ENCODE measurements at places on chromosomes 2 and 18. TPM values are rescaled to one million over a fixed set of nuclear protein-coding genes. Genes with fewer than 3 reads are reported as not detected.

- H3K27me3 ChIP-seq, result no peaks in the 10 kb centered on the region
- no peak for DNase-seq
- no peaks in the 10 kb centered on the region for H3K4me1 ChIP-seq
- H3K4me3 ChIP-seq, result no peak overlapping the region
- H3K27ac ChIP-seq, result no peak overlapping the region
Observed at GRCh38 chr2:66535574-66536289, 100.8 kb downstream of the MEIS1 start.

CDH2 gene
- total RNA-seq, result 0.55 TPM

RAB6C gene
- total RNA-seq, result not detected

GRCh38 chr2:24920098-24920808 lies at the start of gene ADCY3:
Gene ADCY3 (minus strand): TSS chr2:24920237. CDS start chr2:24918987, 1,250 bp downstream.
- no peaks in the 10 kb centered on the region for H3K36me3 ChIP-seq
- peak; percentile 63 for DNase-seq
- H3K27ac ChIP-seq, result peak within 1 kb of the TSS; percentile 61
- peaks cover 4% of the 10 kb centered on the region for H3K27me3 ChIP-seq
- H3K4me1 ChIP-seq, result peaks cover 31% of the 10 kb centered on the region
- peak within 1 kb of the TSS; percentile 96 for H3K4me3 ChIP-seq

DNA sequence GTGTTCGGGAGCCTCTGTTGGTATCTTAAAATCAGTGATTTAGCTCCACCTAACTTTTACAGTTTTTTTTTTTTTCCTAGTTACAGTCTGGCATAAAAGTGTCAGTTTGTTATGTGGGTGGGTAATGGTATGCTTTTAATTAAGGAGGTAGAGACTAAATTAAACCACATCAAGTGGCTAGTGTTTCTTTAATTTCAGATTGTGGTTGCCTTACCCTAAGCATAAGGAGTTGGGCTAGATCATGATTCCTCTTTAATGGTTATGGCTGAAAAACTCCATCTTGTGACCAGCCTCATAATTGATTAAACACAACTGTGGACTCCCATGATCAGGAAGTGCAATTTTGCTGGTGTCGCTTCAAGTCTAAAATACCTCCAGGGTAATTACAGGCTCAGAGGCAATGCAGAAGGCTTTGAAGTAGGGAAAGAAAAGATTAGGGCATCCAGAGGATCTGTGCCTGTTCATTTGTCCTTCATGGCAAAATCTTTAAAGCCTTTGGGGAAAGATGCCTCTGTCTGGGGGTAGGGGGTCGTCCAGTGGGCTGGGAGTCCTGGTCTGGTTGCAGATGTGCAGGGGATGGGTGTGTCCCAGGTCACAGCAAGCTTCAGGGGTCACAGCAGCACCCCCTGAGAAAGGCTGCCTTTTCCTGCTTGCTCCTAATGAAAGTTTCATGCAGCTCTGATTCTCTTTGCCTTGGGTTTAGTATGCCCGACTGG lies 579.2 kb downstream of the BCL11A start:
- H3K27me3 ChIP-seq, result no peaks in the 10 kb centered on the region
- no peak overlapping the region for H3K27ac ChIP-seq
- H3K4me3 ChIP-seq, result no peak overlapping the region
- no peak for DNase-seq
- no peaks in the 10 kb centered on the region for H3K4me1 ChIP-seq

- no peak for DNase-seq
- no peak overlapping the region for H3K4me3 ChIP-seq
- peaks cover 6% of the 10 kb centered on the region for H3K4me1 ChIP-seq
- peaks cover 40% of the 10 kb centered on the region for H3K27me3 ChIP-seq
Observed at GRCh38 chr18:78627551-78628346, 351.9 kb upstream of the SALL3 start.

DNA sequence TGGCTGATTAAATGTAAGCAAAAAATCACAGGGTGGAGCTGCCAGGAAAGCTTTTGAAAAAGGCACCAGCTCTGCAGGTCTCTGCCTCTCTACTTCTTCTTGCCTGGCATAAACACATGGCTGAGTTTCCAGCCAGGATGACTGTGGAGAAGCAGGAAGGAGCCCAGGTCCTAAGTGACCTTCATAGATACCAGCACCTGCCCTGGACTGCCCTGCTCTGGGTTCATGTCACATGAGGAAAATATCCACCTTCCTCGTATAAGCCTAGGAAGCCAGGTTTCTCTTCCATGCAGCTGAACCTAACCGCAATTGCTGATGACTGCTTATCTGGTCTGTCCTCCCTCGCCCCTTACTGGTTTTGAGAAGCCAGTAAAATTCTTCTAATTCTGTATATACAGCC lies 47.8 kb upstream of the CREB1 start:
- H3K27ac ChIP-seq, result peak overlapping the region; percentile 51
- no peak overlapping the region for H3K4me3 ChIP-seq
- no peaks in the 10 kb centered on the region for H3K36me3 ChIP-seq
- DNase-seq, result no peak
- H3K27me3 ChIP-seq, result no peaks in the 10 kb centered on the region

DNA sequence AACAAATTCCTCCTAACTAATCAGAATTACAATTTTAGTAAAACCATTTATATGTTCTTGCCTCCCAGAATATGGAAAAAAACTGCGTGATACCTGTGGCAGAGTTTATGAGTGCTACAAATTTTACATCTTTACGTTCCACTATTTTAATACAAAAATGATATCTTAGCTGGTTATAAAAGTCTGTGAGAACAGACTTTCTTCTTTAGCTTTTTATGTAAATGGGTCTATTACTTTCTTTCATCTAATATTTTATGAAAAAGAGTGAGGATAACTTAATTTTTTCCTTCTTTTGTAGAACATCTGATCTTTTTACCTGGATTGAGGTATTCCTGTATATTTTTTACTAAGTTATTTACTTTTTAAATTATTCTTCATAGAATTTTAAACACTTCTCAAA lies 22.1 kb upstream of the REG3A start:
- H3K27ac ChIP-seq, result no peak overlapping the region
- H3K4me3 ChIP-seq, result no peak overlapping the region
- H3K36me3 ChIP-seq, result no peaks in the 10 kb centered on the region
- H3K27me3 ChIP-seq, result no peaks in the 10 kb centered on the region

DNA sequence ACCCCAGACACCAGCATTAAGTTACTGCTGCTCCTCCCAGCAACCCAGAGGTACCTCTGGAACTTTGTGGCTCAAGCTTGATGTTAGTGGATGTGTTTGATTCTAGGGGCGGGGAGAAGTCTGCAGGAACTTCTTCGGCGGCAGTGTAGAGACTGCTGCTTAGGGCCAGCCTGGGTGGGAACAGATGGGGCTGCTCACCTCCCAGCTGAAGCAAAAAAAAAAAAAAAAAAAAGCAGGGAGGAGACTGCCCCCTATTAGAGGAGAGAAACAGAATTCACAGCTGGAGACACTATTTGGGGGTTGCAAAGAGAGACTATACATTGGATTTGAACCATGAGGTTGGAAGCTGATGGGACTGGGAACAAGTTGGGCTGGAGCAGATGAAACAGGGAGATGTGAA lies 28.6 kb upstream of the FAM136A start:
- no peaks in the 10 kb centered on the region for H3K27me3 ChIP-seq
- no peak overlapping the region for H3K27ac ChIP-seq
- H3K4me3 ChIP-seq, result no peak overlapping the region
- H3K4me1 ChIP-seq, result peaks cover 2% of the 10 kb centered on the region
- H3K36me3 ChIP-seq, result no peaks in the 10 kb centered on the region
